ENCODE measurements at places on chromosomes 1 and 21. TPM values are rescaled to one million over a fixed set of nuclear protein-coding genes. Genes with fewer than 3 reads are reported as not detected.
A peak's percentile ranks its signal among the peaks of the same experiment; 100 is the strongest.

- no peaks in the 10 kb centered on the region for H3K27me3 ChIP-seq
- no peaks in the 10 kb centered on the region for H3K36me3 ChIP-seq
- no peak overlapping the region for H3K4me3 ChIP-seq
- peaks cover 4% of the 10 kb centered on the region for H3K4me1 ChIP-seq
These were observed 95.1 kb upstream of the TSPAN2 start for GRCh38 chr1:115184260-115184950.

- no peaks in the 10 kb centered on the region for H3K36me3 ChIP-seq
- no peak overlapping the region for H3K27ac ChIP-seq
- no peak for DNase-seq
- H3K27me3 ChIP-seq = no peaks in the 10 kb centered on the region
These were observed 25.5 kb downstream of the MT1HL1 start for GRCh38 chr1:236978740-236979139.

DNA sequence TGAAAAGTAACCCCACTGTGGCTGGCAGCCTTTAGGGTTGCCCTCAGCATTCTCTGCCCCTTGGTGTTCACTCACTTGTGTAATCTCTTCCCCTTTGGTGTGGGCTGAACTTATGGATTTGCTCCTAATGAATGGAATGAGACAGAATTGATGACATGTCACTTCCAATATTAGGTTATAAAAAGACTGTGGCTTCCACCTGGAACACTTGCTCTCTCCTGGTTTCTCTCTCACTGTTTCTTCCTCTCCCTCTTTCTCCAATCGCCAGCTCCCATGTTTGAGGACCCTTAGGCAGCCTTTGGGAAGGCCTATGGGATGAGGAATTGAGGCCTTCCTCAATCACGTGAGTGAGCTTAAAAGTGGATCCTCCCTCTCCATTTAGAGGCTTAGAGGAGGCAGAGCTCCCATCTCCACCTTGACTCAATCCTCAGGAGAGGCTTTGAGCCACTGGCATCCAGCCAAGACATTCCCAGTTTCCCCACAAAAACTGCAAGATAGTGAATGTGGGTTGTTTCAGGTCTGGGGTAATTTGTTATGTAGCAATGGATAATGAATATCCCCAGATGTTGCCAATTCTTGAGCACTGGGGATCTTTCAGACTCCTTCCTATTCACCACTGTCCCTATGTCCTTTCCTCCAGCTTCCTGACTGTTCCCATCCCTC lies 95.5 kb upstream of the CD34 start:
- H3K27ac ChIP-seq = no peak overlapping the region
- no peak for DNase-seq
- no peaks in the 10 kb centered on the region for H3K36me3 ChIP-seq
- peaks cover 10% of the 10 kb centered on the region for H3K27me3 ChIP-seq
- H3K4me3 ChIP-seq = no peak overlapping the region

DNA sequence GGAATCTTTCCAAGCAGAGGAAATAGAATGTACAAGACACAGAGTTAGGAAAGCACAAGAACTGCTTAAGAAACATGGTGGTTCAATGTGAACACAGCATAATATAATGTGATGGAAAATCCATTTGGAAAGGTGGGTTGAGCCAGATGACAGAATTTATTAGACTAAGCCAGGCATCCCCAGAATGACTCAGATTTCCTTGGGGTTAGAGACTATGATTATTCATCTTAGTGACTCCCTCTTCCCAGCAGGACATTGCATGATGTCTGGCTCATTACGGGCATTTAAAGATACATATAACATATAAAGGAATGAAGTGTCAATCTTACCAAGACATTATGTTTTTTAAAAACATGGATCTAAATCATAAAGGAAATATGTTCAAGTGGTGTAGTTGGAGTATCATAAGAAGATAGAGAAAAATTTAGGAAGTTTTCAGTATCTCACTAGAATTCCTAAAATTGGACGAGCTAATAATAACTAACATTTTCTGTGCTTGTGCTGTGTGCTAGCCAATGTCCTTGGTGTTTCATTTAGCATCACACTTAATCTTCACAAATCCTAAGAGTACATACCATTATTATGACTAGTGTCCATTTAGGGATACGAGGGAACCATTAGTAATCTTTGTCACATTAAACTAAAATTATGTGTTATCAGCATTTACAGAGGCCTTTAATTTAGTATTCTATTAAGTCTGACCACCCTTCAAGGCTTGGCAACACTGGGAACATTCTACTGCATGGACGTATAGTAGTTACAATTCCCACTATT lies 41.0 kb upstream of the ST6GALNAC5 start:
- H3K4me3 ChIP-seq = no peak overlapping the region
- peaks cover 4% of the 10 kb centered on the region for H3K4me1 ChIP-seq
- H3K27ac ChIP-seq = no peak overlapping the region

GRCh38 chr1:115764541-115764940 lies 4.0 kb downstream of the CASQ2 start:
- H3K36me3 ChIP-seq = no peaks in the 10 kb centered on the region
- no peak for DNase-seq
- no peaks in the 10 kb centered on the region for H3K4me1 ChIP-seq
- H3K27me3 ChIP-seq = peaks cover 5% of the 10 kb centered on the region
- H3K4me3 ChIP-seq = no peak overlapping the region
- no peak overlapping the region for H3K27ac ChIP-seq

DNA sequence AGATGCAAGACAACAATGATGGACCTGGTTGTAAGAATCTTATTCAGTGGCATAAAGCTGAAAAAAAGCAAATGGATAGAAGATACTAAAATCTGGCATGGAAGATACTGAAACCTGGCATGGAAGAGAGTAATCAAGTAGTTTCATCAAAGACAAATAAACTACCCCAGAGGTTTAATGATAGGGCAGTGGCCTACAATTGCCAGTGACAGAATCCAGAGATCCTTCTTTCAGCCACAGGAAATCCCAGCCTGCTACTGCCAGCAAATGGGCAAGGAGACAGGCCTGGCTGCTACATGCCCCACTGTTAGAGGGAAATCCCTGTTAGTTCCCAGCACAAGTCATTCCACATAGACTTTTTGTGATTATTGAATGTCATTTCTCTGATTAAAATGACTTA lies 409.4 kb downstream of the VAV3 start:
- DNase-seq = no peak
- H3K36me3 ChIP-seq = no peaks in the 10 kb centered on the region
- H3K4me3 ChIP-seq = no peak overlapping the region
- H3K27me3 ChIP-seq = peaks cover 4% of the 10 kb centered on the region
- no peaks in the 10 kb centered on the region for H3K4me1 ChIP-seq

GRCh38 chr1:209531006-209531405 lies 52.5 kb upstream of the CAMK1G start:
- H3K4me1 ChIP-seq = no peaks in the 10 kb centered on the region
- H3K27me3 ChIP-seq = peaks cover 26% of the 10 kb centered on the region
- DNase-seq = no peak
- H3K36me3 ChIP-seq = no peaks in the 10 kb centered on the region

DNA sequence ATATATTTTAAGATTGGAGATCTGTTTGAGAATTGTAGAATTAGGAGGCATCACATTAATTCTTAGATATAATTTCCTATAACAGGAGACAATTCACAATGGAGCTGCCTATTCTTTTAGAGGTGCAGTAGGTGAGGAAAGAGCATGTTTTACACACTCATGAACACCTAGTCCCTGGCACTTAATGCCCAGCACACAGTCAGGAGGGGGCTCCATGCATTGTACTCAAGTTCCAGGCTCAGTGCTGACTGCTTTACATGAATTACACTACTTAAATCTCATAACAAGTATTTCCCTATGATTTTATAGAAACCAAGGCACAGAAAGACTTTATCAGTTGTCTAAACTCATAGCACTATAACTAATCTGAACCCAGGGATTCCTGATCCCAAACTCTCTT lies 360 bp upstream of the GBP3 start:
- peak overlapping the region; percentile 85 for H3K27ac ChIP-seq
- peaks cover 46% of the 10 kb centered on the region for H3K36me3 ChIP-seq
- peak overlapping the region; percentile 90 for H3K4me3 ChIP-seq
- H3K4me1 ChIP-seq = peaks cover 31% of the 10 kb centered on the region
- H3K27me3 ChIP-seq = no peaks in the 10 kb centered on the region

- peak overlapping the region; percentile 37 for H3K27ac ChIP-seq
- H3K27me3 ChIP-seq = no peaks in the 10 kb centered on the region
- peaks cover 56% of the 10 kb centered on the region for H3K4me1 ChIP-seq
- no peak for DNase-seq
- peaks cover 6% of the 10 kb centered on the region for H3K36me3 ChIP-seq
These were observed 2.7 kb downstream of the SLC9A1 start for GRCh38 chr1:27152004-27152828.

DNA sequence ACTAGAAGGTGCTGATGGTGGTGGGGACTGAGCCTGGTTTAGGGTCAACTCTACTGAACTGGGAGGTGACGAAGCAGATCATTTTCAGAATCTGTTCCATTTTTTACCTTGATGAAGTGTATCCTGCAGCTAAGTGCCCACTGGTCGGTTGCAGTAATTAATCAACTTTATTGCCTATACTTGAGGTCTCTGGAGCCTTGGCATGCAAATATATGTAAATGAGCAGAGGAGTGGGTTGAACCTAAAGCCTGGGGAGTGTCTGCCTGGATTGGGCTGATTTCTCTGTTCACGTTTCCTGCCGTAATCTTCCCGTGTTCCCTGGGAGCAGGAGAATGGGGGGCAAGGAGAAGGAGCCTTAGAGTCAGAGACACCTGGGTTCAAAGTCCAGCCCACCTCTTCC lies 286.8 kb downstream of the PTPRU start:
- no peak overlapping the region for H3K27ac ChIP-seq
- no peak overlapping the region for H3K4me3 ChIP-seq
- no peak for DNase-seq
- H3K36me3 ChIP-seq = no peaks in the 10 kb centered on the region
- no peaks in the 10 kb centered on the region for H3K27me3 ChIP-seq
- no peaks in the 10 kb centered on the region for H3K4me1 ChIP-seq

DNA sequence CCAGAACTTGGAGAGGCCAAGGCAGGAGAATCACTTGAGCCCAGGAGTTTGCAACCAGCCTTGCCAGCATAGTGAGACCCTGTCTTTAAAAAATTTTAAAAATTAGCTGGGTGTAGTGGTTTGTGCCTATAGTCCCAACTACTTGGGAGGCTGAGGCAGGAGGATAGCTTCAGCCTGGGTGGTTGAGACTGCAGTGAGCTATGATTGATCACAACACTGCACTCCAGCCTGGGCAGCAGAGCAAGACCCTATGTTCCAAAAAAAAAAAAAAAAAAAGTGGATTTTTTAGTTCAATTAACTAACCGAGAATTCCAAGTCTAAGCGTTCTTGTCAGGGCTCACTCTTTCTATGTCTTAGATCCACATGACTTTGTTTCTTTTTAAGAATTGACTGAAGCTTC lies 130.3 kb upstream of the NRIP1 start:
- peaks cover 2% of the 10 kb centered on the region for H3K27me3 ChIP-seq
- H3K4me1 ChIP-seq = no peaks in the 10 kb centered on the region
- H3K36me3 ChIP-seq = no peaks in the 10 kb centered on the region

The CCDC190 gene
- not detected for total RNA-seq

The ATPAF1 gene
- 43.3 TPM for total RNA-seq

The SLC19A1 gene
- total RNA-seq = 38.4 TPM

All from activated naive CD8-positive, alpha-beta T cell treated with anti-CD3 and anti-CD28 coated beads, Interleukin-2, amount 10 ng/mL, durations not matched to agents 7 days and 5 days (primary cell).